Panc1 (cell line): ENCODE measurements at places on chromosomes 1 and 21.

- DNase-seq = no peak
These were observed 38.7 kb upstream of the EFHD2 start for GRCh38 chr1:15370781-15371520.

GRCh38 chr1:83055391-83056170 lies 943.4 kb downstream of the TTLL7 start:
- no peak for DNase-seq

DNA sequence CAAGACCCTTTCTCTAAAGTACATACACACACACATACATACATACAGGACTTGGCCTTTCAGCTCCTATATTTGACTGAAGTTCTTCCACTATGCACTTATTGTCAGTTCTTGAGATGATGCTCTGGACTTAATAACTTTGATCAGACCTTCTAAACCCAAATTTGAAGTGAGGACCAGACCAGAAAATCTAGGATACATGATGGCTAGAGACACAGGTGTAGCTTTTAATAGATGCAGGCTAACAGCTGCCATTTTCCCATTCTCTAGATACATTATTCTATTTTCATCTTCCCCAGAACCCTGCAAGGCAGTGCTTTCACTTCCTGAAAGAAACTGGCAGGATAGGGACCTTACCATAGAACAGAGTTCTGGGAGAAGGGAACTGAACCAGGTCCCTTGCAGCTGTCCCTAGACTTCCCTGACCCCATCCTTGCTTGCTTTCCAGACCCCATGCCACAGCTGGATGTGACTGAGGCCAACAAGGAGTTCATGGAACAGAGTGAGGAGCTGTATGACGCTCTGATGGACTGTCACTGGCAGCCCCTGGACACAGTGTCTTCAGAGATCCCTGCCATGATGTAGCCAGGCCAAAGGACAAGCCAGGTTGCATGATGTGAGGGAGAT lies 14.9 kb upstream of the RAB42 start:
- no peak for DNase-seq

GRCh38 chr1:183675381-183675780 lies 22.3 kb upstream of the APOBEC4 start:
- no peak for DNase-seq

DNA sequence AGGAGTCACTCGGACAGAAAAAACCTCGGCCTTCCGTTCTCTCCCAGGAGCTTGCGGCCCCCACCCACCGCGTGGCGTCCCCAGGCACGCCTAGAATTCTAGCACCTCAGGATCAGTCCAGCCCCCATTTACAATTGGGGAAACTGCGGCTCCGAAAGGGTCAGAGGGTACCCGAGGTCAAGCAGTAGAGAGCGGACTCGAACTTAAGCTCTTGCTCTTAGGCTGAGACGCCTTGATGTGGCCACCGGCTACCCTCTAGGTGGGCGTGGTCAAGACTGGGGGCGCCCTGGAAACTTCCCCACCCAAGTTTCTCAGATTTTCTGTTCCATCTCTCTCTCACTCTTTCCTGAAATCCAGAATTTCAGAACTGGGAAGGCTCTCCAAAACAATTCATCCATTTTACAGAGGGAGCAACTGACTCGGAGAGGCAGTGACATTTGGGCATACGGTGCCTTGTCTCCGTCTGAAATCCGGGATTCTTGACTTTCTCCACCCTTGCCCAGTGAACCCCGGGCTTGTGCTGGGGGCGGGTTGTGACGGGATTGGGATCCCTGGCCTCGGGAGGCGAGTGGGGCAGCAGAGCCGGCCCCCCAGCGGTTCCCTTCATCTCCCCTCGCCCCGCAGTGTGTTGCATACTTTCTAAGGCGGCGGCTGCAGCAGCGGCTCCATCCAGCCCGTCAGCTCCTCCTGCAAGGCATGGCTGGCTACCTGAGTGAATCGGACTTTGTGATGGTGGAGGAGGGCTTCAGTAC lies 777 bp downstream of the AZIN2 start:
- DNase-seq = no peak

DNA sequence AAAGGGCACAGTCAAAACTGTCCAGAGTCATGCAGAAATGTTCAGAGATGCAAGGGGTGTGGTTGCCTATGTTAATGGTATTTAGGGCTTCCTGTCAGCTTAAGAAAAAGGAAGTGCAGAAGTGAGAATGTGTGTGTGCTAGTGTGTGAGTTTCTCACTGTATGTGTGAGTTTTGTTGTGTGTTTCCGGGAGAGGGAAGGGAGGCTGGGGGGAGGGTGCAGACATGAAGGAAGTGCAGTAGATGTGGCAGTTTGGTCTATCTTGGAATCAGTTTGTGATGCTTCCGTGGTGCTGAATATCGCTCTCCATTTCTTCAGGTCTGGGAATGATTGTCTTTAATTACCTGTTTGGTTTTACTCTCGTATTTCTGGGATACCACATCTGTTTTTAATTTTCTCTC lies 16.5 kb upstream of the ATP6V1G3 start:
- DNase-seq = no peak

GRCh38 chr1:22804969-22805671 lies 94.5 kb downstream of the EPHB2 start:
- no peak for DNase-seq

DNA sequence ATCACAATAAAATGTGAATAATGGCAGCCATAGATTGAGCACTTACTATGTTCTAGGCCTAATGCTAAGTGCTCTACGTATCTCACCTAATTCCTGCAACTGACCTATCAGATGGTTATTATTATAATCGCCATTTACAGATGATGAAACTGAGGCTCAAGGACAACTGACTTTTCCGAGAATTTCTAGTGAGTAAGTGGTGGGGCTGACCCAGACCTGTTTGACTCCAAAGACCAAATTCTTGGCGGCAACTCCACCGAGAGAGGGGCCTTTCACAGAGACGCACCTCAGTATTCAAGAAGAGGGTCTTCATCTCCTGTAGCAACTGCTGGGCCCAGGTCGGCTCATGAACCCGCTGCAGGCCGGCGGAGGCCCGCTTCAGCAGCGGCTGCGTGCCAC lies 573 bp downstream of the TMEM234 start:
- DNase-seq = no peak
